ENCODE measurements at places on chromosomes 16 and 17.

DNA sequence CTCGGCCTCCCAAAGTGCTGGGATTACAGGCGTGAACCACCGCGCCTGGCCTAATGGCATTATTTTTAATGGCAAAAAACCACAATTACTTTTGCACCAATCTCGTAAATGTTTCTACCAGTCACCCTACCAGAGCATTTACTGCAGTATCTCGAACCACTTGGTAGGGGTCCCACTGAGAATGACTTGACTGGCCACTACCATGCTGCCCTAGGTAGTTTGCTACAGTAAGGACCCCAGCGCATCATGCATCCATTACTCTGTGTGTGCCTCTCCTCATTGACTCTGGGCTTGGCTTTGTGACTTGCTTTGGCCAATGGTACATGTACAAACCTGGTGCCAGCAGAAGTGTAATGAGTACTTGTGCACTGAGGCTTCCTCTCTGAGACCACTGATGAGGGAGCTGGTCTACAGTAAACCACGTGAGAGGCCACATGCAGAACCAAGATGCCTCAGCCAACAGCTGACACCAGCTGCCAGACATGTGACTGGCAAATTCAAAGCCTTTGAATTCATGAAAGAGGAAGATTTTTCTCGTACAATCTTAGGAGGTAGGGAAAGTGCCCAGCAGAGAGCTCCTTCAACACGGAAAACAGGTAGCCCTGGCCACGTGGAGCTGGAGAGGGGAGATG lies 421.7 kb upstream of the C16orf82 start:
- DNase-seq, result peak; percentile 54

DNA sequence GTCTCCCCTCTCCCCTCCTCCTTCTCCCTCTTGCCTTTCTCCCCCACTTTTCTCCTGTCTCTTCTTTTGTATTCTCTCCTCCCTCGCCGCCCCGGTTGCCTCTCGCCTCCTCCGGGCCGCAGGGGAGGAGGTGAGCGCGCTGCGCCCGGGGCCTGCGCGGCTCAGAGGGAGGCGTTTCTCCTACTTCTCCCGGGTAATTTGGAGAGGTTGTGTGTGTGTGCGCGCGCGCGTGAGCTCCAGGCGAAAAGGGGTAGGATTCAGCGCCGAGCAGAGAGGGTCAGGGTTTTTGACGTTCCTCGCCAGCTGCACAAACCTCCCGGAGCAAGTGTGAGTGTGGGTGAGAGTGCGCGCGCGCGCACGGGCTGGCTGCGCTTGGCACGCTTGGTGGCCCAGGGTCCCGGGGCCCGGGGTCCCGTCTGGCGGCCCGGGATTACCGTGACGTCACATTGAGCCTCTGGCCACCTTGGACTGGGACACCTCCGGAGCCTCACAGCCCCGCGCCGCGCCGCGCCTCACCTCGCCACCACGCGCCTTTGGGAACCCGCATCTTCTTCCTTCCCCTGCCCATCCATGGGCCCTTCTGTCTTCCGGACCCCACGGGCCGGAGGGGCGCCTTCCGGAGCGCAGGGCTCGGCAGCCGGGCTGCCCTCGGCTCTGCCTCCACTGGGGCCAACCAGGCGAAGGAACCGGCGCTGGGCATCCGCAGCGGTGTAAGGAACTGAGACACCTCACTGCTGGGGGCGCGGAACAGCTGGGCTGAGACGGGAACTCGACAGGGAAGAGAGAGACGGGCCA lies 479 bp downstream of the IRX6 start:
- no peak for DNase-seq

GRCh38 chr17:21551081-21551881 lies 141.0 kb upstream of the KCNJ18 start:
- DNase-seq, result no peak

DNA sequence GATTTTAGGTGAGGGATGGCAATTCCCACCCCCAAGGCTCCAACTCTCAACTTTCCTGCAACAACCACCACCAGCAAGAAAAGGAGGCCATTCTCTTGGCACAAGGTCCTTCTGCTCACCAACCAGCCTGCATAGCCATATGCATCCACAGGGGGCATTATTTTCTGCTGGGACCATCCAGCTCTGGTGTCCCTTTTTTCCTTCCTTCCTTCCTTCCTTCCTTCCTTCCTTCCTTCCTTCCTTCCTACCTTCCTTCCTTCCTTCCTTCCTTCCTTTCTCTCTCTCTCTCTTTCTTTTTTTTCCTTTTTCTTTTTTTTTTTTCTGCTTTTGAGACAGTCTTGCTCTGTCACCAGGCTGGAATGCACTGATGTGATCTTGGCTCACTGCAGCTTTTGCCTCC lies 21.1 kb upstream of the COX10 start:
- DNase-seq, result no peak

GRCh38 chr17:14737984-14738651 lies 437.2 kb downstream of the HS3ST3B1 start:
- DNase-seq, result no peak

DNA sequence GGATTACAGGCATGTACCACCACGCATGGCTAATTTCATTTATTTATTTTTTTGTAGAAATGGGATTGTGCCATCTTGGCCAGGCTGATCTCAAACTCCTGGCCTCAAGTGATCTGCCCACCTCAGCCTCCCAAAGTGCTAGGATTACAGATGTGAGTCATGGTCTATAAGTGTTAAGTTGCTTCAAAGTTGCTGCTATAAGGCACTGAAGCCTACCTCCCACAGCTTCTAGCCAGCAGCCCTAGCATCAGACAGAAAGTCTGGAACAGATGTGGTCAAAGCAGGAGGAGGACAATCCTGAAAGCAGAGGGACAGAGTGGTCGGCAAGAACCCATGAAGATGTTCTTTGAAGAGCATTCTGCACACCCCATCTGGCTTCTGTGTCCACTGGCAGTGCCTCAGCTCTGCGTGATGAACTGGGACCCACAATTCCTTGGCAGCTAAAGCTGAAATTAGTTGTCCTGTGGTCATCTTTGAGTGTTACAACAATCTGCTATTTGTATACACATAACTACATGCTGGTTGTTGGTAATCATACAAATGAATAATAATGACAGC lies 11.2 kb downstream of the MAP3K14 start:
- no peak for DNase-seq

GRCh38 chr17:73255671-73256181 lies 6.0 kb downstream of the CPSF4L start:
- DNase-seq, result no peak

DNA sequence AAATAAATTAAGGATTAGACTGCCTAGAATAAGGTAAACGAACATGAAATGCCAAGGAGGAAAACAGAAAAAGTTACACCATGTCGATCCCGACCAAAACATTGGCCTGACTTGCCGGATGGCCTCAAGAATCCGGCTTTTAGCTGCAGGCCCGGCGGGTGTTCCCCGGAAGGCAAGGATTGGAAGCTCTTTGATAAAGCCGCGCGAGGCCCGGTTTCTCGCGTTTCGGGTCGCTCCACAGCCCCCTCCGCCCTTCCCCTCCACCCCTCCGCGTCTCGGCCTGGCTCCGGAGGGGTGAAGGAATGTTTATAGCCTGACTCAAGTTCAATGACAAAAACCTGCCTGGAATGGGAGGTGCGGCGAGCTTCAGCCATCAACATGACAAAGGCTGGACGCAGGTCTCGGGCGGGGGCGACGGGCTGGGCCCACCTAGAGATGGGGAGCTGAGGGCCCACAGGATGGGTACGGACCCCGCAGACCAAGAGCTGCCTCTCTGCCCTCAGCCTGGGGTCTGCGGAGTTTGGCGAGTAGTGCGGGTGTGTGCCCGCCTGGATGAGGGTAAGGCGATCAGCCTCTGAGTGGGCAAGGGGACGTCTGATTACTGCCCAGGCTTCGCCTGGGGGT lies 2.6 kb downstream of the PRAC1 start:
- no peak for DNase-seq

DNA sequence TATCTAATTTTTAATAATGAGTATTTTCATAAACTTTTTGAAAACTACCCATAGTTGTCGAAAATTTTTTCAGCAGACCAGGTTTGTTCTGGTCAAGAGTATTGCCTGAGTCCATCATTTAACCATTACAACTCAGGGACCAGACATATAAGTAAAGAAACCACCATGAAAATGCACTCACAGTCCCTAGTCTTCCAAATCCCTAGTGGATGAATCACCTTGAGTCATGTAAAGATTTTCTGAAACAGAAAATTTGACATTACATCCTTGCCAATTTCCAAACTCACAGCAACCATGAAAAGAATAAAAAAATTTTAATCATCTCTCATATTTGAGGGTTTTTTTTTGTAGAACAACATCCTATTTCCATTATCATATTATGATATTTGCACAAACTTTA lies 1337.5 kb upstream of the CDH8 start:
- no peak for DNase-seq

- DNase-seq, result no peak
Observed at GRCh38 chr16:82776470-82777146, 149.8 kb downstream of the CDH13 start.

Data from vagina (tissue), 2 donors.